ENCODE measurements at places on chromosomes 11 and 22.

GRCh38 chr22:17243524-17243923 is 24.3 kb upstream of the ADA2 start:
- H3K36me3 ChIP-seq = no peaks in the 10 kb centered on the region
- H3K27ac ChIP-seq = peak overlapping the region; percentile 80

GRCh38 chr11:123181075-123181474 is 14.0 kb downstream of the CLMP start:
- H3K36me3 ChIP-seq = no peaks in the 10 kb centered on the region
- H3K27me3 ChIP-seq = no peaks in the 10 kb centered on the region
- no peak overlapping the region for H3K27ac ChIP-seq
- H3K4me1 ChIP-seq = peaks cover 2% of the 10 kb centered on the region
- no peak overlapping the region for H3K4me3 ChIP-seq

DNA sequence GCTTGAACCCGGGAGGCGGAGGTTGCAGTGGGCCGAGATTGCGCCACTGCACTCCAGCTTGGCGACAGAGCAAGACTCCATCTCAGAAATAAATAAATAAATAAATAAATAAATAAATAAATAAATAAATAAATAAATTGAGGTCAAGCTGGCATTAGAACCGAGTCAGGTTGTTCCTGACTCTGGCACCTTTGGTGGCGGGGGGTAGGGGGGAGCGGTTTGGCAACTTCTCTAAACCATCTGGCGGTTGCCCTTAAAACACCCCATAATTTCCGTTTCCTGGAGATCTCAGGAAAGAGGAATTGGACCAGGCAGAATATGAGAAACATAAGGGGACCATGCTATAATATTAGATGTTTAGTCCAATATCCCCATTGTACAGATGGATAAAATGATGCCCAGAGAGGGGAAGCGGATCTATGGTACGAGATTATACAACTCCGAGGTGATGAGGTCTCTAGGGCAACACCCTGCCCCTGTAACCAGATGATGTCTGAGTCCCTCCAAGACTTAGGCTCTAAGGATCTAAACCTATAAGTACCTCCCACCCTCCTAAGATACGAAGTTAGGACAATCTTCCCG is 785 bp downstream of the CLPB start:
- peaks cover 22% of the 10 kb centered on the region for H3K4me1 ChIP-seq
- no peak for DNase-seq
- peak overlapping the region; percentile 81 for H3K4me3 ChIP-seq
- H3K36me3 ChIP-seq = peaks cover 17% of the 10 kb centered on the region
- peak overlapping the region; percentile 83 for H3K27ac ChIP-seq

DNA sequence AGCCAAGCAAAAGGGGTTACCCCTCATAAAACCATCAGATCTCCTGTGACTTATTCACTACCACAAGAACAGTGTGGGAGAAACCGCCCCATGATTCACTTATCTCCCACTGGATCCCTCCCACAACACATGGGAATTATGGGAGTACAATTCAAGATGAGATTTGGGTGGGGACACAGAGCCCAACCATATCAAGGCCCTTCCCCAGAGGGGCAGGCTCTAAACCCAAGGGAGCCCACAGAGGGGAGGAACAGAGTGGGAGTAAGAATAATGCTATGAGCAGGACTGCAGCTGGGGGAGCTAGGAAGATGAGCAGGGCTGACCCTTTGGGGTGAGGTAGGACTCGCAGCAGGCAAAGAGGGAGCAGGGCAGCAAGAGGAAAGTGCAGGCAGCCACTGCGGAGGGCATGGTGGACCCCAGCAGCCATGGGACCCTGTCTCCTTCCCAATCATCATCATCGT is 59.3 kb downstream of the CD82 start:
- peak; percentile 28 for DNase-seq
- H3K4me3 ChIP-seq = no peak overlapping the region

- no peak overlapping the region for H3K27ac ChIP-seq
- no peak for DNase-seq
- H3K36me3 ChIP-seq = peaks cover 49% of the 10 kb centered on the region
- H3K4me3 ChIP-seq = no peak overlapping the region
Measured at GRCh38 chr22:21759646-21760376, 24.2 kb upstream of the YPEL1 start.

- H3K36me3 ChIP-seq = peaks cover 21% of the 10 kb centered on the region
- H3K27ac ChIP-seq = no peak overlapping the region
- no peak for DNase-seq
- peaks cover 61% of the 10 kb centered on the region for H3K4me1 ChIP-seq
Measured at GRCh38 chr11:34446386-34446785, 7.7 kb downstream of the CAT start.

- H3K36me3 ChIP-seq = no peaks in the 10 kb centered on the region
- no peak overlapping the region for H3K4me3 ChIP-seq
- H3K27me3 ChIP-seq = peaks cover 10% of the 10 kb centered on the region
- H3K27ac ChIP-seq = no peak overlapping the region
- H3K4me1 ChIP-seq = no peaks in the 10 kb centered on the region
Measured at GRCh38 chr11:119782006-119782738, 53.2 kb upstream of the NECTIN1 start.

GRCh38 chr22:39171623-39172264 is 19.3 kb upstream of the CBX7 start:
- H3K4me1 ChIP-seq = peaks cover 48% of the 10 kb centered on the region
- no peaks in the 10 kb centered on the region for H3K36me3 ChIP-seq
- no peak for DNase-seq
- H3K27me3 ChIP-seq = no peaks in the 10 kb centered on the region
- no peak overlapping the region for H3K27ac ChIP-seq

DNA sequence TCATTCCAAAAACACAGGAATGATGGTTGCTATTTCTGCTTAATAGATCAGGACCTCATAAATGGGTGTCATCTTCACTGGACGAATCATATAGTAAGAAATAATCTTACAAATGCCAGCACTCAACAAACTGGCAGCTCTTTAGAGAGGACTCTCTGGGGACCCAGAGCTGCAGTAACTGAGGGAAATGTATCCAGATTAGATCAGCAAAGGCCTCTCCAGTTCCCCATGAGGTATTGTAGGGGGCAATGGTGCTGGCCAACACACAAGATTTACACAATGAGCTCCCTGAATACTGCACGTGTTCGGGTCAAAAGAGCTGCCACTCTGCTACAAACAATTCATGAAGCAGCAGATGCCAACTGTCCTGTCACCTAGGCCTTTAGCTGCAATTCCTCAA is 110.2 kb downstream of the RBFOX2 start:
- no peak overlapping the region for H3K27ac ChIP-seq
- DNase-seq = no peak
- no peaks in the 10 kb centered on the region for H3K36me3 ChIP-seq
- H3K4me3 ChIP-seq = no peak overlapping the region
- peaks cover 49% of the 10 kb centered on the region for H3K4me1 ChIP-seq

DNA sequence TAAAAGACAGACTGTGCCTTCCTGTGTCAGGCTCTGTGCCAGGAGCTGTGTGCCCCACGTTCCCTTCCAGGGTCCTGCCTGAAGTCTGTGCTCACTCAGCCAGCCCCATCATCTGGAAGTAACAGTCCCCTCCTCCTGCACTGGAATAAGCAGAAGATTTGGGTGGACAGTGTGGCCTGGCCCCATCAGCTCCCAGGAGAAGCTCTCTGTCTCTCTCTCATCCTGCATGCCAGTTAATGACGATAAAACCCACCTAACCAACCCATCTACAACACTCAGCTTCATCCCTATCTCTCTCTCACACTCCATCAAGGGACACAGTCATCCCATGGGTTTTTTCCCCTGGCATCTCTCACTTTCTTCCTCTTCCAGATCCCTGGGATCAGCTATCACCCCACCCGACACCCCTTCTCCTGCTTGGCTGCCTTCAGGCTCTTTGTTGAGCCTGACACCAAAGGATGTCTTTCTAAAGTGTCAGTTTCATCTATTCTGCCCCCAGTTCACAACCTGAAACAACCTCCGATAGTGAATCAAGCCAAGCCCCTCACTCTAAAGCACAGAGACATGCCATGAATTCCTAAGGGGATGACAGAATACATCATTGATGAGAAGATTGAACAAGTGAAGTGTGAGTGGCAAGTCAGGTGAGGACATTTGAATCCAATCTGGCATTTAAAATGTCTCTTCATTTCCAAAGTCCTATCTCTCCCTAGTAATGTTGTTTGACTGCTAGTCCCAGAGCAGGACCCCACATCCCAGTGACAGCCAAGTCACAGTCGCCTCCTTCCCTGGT is 91.4 kb upstream of the TOP3B start:
- DNase-seq = no peak
- H3K4me1 ChIP-seq = no peaks in the 10 kb centered on the region
- no peak overlapping the region for H3K4me3 ChIP-seq
- H3K36me3 ChIP-seq = no peaks in the 10 kb centered on the region
- H3K27me3 ChIP-seq = peaks cover 5% of the 10 kb centered on the region

DNA sequence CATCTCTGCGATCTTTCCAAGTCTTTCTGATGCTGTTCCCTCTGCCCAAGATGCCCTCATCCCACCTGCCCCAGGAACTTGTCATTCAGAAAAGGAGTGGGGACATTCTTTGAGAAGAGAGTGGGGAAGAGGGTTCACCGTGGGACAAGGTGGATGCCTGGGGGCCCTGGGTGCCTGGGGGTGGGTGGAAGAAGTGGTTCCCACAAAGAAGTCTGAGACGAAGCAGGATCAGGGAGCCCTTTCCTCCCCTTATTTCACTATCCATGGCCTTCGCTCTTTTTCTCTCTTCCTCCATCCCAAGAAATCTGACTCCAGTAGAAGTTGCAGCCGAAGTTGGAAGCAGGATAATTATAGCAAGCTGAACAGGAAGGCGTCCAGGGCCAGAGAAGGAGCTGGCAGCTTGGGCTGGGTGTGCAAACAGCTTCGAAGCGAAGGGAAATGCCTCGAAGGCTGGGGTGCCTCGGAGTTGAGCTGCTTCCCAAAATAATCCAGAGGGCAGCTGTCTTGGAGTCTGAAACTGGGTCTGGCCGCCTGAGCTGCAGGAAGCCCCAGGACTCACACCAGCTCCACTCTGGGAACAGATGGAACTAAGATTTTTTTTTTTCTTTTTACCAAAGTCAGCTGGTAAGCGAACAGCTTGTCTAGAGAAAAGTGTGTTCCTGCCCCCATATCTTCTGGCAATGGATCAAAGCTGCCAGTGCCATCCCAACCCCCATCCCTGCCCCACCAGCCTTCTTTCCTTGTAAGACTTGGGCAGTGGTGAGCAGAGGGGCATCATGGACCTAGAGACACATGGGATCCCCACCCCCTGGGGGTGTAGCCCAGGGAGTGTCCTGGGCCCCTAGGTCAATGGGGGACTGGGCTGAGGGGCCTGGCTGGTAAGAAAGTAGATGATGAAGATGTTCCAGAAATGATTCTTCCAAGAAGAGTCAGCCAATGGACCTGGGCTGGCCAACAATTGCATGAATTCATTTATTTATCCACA is 31.5 kb downstream of the PARVG start:
- H3K4me1 ChIP-seq = no peaks in the 10 kb centered on the region
- no peak overlapping the region for H3K4me3 ChIP-seq
- no peak for DNase-seq

DNA sequence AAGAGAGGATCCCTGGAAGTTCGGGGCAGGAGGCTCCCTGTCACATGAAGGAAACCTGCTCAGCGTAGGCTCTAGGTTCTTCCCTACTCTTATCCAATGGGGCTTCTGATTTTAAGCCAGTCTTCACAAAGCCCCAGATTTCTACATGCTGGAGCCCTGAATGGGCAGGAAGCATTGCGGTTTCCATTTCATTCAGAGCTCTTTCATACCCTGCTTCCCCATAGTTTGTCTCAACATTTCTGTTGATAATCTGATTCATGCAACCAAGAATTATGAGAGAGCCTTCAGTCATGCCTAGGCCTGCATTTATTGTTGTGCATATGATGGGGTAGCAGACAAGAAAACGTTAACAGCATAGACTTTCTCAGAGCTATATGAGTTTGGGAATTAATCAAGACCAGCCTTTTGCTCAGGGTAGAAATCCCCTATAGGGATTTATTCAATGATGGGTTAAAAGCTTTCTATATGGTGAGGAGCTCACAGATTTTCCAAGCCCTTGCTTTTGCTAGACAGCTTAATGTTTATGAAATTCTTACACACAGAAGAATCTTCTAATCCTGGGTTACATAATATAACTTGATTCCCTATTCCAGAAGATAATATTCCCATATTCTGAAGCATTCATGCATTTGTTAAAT is 15.9 kb downstream of the OR51B4 start:
- H3K36me3 ChIP-seq = no peaks in the 10 kb centered on the region
- H3K27me3 ChIP-seq = no peaks in the 10 kb centered on the region
- no peaks in the 10 kb centered on the region for H3K4me1 ChIP-seq

DNA sequence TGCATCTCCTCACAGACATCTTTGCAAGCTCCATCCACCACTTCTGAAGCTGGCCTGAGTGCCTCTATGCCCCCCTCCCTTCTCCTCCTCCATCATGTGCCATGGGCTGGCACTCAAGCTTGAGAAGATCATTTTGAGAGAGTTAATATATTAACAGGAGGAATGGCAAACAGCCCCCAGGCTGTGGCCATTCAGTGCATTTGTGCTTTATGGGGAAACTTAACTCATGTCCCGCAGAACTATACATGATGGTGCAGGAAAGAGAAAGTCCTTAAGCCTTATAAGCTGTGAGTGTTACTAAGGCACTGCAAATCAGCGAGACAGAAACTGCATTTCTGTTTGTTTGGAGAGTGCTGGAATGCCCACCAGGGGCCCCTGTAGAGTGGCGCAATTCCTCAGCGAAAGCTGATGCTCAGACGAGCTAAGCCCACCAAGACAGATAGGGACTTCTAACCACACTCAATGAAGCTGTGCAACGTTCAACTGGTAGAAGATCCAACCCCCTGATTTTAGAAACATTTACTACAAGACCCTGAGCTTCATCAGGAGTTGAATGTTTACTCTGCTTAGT is 26.8 kb upstream of the PHLDA2 start:
- H3K36me3 ChIP-seq = peaks cover 98% of the 10 kb centered on the region
- no peaks in the 10 kb centered on the region for H3K27me3 ChIP-seq
- no peak overlapping the region for H3K27ac ChIP-seq
- DNase-seq = no peak
- no peak overlapping the region for H3K4me3 ChIP-seq

DNA sequence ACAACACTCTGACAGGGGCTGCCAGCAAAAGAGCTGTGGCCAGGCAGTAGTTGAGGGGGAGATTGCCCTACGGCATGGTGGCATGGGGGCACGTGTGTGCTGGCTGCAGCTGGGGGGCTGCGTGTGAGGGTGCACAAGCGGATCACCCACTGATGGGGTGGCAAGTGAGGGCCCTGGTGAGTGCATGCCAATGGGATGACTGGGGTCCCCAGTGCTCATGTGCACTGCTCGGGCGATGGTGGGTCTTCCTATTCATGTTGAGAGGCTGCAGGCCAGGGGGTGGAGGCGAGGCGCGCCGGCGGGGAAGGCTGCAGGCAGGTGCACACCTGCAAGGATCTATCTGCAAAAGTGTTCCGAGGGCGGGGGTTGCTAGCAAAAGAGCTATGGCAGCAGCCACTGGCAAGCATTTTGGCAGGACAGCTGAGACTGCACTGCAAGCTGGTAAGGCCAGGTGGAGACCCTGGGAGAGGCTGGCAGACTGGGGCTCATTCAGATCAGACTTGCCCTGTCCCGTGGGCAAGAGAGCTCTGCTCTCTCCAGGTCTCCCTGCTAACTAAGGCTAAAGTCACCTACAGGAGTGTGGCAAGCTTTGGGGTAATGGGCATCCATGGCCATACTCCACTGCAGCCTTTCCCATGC is 12.0 kb downstream of the OR51I2 start:
- H3K27ac ChIP-seq = no peak overlapping the region
- H3K36me3 ChIP-seq = no peaks in the 10 kb centered on the region
- no peaks in the 10 kb centered on the region for H3K27me3 ChIP-seq

GRCh38 chr22:27154717-27155116 is 497.3 kb downstream of the MIAT start:
- no peaks in the 10 kb centered on the region for H3K36me3 ChIP-seq
- no peak overlapping the region for H3K27ac ChIP-seq
- peaks cover 12% of the 10 kb centered on the region for H3K4me1 ChIP-seq

GRCh38 chr11:3834664-3835461 is 5.9 kb downstream of the RHOG start:
- peaks cover 9% of the 10 kb centered on the region for H3K36me3 ChIP-seq
- no peaks in the 10 kb centered on the region for H3K27me3 ChIP-seq
- peaks cover 89% of the 10 kb centered on the region for H3K4me1 ChIP-seq
- H3K27ac ChIP-seq = peak overlapping the region; percentile 55

Data from upper lobe of right lung (tissue), 1 donor.